Fibroblast of the aortic adventitia (primary cell): ENCODE measurements at places on chromosomes 3 and 15.

GRCh38 chr15:90405055-90405607, 17.1 kb downstream of the IQGAP1 start:
- no peak for DNase-seq

GRCh38 chr15:50137330-50137761, 18.3 kb upstream of the ATP8B4 start:
- peak; percentile 95 for DNase-seq

DNA sequence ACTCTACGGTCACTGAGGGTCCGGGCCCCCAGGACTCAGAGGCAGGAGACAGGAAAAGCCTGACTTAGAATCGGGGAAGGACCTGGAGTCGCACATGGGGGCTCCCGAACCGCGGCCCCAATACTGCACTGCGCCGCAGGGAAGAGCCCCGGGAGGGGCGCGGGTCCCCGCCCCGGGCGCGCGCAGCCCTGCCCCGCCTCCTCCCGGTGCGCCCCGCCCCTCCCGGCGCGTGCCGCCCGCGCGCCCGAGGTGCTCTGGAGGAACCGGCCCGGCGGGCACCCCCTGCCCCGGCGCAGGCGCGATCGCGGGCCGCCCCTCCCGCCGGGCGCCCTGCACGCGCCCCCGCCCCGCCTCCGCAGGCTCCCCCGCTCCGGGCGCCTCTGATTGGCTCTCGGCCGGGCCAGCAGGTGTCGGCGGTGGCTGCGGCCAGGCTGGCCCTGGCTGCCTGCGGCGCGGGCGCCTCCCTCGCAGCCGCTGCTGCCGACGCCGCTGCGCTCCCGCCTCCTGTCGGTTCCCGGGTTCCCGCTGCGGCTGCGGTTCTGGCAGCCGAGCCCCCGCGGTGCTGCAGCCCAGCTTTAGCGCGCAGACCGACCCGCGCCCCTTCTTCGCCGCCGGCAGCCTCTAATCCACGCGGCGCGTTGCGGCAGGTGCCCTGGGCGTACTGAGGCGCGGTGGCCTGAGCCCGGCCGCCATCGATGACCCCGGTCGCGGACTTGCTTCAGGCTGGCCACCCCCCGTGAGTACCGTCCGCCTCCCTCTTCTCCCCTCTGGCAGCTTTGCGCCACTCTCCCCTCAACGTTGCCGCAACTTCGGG, at the start of gene MYRIP:
TSS of gene MYRIP (plus strand) at position 429 of the 814 bp plus-strand sequence. CDS start 91,208 bp downstream, outside the sequence.
- DNase-seq = peak; percentile 7

DNA sequence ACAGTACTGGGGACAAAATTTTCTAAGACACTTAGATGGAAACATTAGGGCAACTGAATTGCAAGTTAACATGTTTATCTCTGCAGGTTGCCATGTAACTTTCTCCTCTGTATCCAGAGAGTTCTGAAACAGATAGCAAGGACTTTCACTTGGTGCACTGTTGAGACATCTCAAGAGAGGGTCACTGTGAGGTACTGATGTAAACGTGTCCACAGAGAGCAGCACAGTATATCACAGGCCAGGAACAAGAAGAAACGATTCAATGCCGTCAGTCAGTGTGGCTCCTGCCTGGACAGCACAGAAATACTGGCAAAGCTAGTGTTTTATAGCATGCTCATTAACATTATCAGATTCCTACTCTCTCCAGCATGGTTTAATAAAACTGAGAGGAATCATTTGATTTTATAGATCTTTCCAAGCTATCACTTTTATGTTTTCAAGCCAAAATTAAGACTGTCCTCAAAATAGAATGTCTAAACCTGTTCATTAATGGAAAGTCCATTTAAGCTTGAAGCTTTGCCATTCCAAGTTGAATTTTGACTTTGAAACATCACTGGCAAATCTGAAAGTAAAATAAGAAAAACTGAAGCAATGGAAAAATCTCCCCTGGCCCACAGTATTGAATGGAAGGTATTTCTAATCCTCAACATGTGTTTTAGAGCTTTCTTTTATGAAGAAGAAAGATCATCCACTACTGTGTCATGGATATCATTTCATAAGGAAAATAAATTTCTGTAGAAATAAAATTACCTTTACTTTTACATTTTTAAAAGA, 102.7 kb downstream of the IMPG2 start:
- DNase-seq = no peak

DNA sequence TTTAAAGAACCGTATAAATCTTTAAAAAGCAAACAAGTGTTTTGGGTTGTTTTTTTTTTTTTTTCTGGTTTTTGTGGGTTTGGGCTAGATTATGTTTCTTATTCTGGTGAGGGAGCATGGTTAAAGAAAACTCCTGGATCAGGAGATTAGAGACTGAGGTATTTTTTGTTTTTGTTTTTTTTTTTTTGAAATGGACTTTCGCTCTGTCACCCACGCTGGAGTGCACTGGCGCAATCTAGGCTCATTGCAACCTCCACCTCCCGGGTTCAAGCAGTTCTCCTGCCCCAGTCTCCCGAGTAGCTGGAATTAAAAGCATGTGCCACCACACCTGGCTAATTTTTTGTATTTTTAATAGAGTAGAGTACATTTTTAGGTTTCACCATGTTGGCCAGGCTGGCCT, 95.2 kb downstream of the SLMAP start:
- DNase-seq = no peak

- DNase-seq = peak; percentile 26
Observed at GRCh38 chr15:76337059-76337695, 604 bp downstream of the ISL2 start.

DNA sequence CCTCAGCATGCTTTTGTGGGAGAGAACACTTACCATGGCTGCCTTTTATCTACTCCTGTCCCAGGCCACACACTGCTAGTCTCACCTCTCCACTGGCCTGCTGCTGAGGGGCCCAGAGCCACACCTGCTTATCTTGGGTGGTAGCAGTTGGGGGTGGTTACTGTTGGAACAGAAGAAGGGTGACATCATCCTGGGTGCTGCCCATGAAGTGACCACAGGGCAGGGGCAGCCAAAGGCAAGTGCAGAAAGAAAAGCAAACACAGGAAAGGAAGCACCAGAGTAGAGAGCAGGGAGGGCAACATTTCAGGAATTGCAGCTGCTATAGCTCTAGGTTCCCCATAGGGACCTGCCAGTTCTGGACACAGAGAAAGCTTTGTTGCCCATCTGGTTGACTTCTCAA, 345.2 kb downstream of the VPS13C start:
- no peak for DNase-seq

DNA sequence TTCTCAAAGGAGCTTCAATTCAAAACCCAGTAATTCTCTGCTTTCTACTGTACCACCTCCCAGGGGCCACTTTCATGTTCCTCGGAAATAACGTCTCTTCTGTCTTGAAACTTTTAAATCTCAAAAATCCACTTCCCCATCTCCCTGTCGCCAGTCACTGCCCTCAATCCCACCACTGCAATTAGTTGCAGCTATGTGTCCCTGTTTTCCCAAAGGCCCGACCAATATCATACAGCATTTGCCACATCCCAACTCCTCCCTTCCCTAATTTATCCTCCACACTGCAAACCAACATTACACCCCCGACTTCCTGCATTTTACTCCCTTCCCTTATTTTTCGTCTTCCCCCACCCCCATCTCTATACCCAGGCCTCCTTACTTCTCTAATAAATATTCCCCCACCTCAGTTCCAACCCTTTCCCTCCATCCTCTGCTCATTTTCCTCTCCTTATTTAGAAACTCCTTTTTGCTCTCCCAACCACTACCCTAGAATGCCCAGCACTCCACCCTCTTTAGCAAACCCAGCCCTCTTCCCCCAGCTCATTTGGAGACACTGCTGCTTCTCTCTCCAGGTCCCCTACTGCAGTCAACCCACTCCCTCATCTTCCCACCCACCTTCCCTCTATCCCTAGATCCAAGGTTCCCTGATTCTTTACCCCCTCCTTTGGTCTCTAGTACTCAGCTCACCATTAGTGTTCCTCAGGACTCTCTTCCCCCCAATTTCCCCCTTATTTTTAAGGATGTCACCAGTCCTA, 1.1 kb downstream of the NPTN start:
- peak; percentile 61 for DNase-seq

DNA sequence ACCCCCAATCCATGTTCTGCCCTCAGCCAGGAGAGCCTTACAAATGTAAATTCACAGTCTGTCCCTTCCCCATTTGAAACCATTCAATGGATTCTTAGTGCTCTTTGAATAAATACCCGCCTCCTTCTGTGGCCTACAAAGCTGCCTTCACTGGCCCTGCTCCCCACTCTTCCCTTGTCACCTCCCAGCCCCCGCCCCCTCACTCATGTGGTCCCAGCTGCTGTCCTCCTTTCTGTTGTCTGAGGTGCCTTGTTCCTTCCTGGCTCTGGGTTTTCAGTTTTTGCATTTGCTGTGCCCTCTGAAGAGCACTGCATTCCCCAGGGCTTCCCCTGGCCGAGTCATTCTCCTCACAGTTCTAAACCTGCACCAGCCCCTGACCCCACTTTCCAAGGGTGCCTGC, 3.2 kb downstream of the EFCAB12 start:
- DNase-seq = no peak

GRCh38 chr3:73503781-73504180, 121.0 kb downstream of the PDZRN3 start:
- DNase-seq = peak; percentile 43

DNA sequence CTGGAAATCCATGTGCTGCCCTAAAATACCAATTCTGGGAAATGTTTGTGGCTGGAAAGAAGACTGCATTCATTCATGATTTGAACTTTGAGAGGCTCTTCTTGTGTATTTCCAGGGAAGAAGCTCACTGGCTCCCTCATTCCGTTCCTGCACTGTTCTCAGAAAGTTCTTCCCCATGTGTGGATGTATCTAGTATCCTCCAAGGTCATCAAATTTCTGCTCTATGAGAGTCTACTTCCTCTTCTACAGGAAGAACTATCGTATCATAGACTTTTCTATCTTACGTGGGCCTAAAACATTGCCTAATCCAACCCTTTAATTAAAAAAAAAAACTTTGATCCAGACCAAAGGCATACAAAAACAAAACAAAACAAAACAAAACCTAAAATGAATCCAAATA, 2.9 kb downstream of the CCR3 start:
- DNase-seq = no peak

DNA sequence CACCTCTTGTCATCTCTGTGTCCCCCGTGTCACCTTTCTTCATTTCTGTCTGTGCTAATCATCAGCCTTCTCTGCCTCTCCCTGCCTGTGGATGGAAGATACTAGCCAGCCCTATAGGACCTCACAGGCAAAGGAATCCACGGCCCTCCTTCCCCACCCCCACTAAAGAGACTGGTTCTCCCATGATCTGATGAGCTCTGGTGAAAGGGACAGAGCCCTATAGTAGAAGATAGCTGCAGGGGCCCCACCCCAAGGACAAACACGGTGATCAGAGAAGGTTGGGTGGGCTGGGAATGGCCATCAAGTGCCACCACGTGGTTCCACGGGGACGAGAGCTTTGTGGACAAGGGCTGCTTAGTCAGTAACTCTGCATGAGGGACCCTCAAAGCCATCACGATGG, 27.8 kb upstream of the RASA2 start:
- no peak for DNase-seq

GRCh38 chr15:57510647-57511046, 81.1 kb upstream of the MYZAP start:
- peak; percentile 55 for DNase-seq

GRCh38 chr15:65106011-65106590, 8.9 kb downstream of the UBAP1L start:
- DNase-seq = no peak

DNA sequence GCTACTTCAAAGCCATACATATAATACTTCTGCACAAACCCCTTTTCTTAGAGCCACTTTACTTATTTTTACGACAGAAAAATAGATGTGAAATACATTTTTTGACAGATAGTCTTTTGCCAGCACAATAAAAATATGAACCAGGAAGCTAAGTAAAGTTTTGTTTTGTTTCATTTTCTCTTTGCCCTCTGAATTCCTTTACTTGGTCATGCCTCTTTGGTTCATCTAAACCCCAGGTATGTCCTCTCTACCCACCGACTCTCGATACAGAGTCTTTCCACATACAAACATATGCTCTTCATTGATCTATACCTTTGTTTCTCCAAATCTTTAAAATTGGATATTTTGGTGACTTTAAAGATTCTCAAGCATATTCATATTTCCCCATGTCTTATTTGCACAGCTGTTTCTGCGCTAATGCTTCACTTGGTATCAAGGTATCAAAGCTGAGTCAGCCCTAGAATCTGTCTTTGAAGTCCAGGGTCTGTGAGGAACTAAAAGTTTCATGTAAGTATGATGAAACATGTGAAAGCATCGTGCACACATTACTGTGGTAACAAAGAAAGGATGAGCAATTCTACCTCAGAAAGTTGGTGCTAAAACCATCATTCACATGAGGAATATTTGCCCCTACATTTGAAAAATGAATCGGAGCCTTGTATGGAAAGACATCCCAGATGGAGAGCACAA, 845.4 kb downstream of the NAALADL2 start:
- no peak for DNase-seq

DNA sequence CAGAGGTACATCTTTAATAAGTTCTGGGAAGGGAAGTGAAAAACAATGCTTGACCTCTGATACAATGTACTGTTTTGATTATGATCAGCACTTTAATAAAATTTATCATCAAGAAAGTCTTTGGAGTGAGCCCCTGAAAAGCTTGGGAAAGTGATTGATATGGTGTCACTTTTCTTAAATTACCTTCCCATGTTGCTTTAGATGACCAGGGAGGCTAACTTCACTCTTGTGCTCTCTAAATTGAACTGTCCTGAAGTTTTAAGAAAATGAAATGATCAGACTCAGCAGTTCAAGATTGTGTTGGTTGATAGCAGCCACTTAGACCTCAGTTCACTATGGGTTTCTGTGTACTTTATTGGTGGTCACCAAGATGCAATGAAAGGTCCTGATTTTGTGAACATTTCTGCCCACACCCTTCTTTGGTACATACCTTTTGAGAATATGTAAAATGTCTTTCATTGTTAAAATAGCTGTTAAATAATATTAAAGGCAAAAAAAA, 15.7 kb downstream of the TGFBR2 start:
- no peak for DNase-seq

DNA sequence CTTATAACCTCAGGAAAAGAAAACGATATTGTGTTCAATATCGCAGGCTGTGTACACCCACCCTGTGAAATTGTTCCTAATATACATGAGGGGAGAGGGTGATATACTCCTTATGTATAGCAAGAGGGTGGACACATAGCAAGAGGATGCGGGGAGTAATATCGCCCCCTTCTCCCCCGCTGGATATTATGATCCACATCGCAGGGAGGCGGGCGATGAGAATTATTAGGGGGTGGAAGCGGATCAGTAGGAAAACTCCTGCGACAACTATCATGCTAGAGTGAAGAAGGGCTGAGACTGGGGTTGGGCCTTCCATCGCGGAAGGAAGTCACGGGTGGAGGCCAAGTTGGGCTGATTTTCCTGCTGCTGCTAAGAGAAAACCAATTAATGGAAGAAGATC, 24.9 kb upstream of the BMF start:
- no peak for DNase-seq

DNA sequence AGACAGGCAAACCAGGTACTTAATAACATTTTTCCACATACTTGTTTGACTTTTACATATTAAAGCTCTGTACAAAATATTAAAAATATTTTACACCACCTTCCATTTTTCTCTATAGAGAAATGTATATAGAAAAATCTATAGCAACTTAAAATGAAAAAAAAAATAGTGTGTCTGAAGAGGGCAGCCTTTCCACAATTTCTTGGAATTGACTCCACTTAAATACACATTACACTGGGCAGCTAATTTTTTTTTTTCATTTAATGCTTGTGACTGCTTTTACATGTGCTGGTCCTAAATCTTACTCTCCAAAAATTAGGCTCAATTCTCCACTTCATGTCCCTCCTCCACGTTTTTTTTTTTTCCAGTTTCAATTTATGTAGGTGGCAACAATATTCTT, 427.0 kb upstream of the RBMS3 start:
- DNase-seq = peak; percentile 46

- DNase-seq = no peak
Observed at GRCh38 chr3:14423197-14423743, 20.9 kb downstream of the SLC6A6 start.
